NCI-H1048 (cell line): ENCODE measurements at places on chromosomes 1 and 21.

DNA sequence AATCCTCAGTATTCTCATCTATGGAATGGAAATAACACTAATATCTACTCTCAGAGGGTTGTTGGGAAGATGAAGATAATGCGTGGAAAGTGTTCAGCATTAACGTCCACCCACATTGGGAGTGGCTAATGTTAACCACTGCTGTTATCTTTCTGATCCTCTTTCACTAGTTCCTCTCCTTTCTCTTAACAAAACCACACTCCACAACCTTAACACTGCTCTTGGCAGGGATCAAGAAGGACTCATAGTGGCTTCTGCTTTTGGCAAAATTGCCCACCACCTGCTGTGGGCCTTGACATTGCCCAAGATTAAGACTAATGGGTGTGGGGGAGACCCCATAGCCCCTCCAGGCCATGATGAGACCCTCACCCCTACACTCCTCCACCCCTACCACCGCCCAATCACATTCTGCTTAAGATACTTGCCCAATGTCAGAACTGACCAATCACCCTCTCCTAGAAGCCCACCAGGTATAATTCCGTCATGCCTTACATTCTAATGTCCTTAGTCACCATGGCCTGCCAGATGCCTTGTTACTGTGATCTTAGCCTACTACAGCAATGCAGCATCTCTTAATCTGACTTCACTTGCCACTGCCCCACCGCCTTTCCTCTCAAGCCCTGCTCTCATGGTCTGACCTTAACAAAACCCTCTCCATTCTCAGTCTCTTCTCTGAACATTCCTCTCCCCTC is 27.1 kb downstream of the DHCR24 start:
- DNase-seq: no peak

GRCh38 chr1:230905733-230906132 is 37.4 kb upstream of the C1orf198 start:
- no peak for DNase-seq

DNA sequence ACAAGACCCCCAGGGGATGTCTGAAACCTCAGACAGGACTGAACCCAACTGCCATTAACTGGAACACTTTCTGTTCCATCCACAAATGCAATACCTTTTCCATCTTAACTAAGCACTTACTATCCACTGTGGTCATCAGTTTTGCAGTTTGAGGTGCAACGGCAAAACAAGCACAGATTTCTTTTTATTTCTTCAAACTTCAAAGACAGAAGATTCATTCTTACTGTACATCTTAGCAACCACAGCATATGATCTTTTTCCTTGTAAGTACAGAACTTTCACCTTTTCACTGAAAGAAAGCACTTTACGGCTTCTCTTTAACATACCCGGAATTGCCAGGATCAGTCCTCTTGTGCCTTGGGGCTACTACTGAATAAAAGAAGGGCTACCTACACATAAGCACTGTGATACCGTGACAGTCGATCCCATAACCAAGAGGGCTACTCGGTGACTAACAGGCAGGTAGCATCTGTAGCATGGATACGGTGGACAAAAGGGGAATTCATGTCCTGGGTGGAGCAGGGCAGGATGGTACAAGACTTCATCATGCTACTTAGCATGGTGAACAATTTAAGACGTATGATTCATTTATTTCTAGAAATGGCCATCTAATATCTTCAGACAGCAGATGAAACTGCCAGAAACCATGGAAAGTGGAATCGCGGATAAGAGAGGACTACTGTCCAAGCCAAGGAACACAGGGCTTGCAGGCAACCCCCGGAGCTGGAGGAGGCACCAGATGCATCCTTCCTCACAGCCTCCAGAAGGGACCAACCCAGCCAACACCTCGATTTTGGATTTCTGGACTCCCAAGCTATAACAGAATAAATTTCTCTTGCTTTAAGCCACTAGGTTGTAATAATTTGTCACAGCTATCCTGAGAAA is 18.4 kb downstream of the ERG start:
- no peak for DNase-seq

DNA sequence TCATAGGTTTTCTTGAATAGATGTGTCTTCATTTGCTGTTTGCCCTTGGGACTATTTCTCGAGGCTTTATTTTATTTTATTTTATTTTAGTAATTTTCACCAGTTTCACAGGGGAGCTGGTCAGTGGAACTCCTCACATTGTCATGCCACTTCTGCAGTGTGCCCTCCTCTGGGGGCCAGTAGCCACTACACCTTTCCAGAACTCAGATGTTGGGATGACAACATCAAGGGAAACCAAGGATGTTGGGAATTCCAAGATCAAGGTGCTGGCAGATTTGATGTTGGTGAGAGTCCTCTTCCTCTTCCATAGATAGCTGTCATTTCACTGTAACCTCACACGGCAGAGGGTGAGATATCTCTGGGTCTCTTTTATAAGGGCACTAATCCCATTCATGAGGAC is 35.5 kb downstream of the SLC26A9 start:
- no peak for DNase-seq
